ENCODE measurements at places on chromosomes 11 and 22.

- peaks cover 37% of the 10 kb centered on the region for H3K27me3 ChIP-seq
- no peak overlapping the region for H3K27ac ChIP-seq
- H3K4me1 ChIP-seq = peaks cover 2% of the 10 kb centered on the region
Measured at GRCh38 chr22:36550701-36551495, 21.9 kb upstream of the EIF3D start.

DNA sequence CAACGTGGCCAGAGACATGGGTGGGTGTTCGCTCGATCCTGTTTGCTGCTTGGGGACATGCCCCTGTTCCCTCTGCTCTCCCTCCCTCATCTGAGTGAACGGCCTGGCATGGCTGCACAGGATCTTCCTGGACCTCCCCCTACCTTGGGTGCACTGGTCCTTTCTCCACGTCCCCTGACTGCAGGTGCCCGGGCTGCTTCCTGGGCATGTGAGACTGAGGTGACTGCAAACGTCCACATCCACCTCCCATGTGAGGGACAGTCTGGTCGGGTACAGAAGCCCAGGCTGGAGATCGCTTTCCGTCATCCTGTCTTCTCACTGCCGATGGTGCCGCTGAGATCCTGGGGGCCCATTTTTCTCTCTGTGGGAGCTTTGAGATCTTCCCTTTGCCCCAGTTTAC lies 11.8 kb downstream of the SULT4A1 start:
- no peaks in the 10 kb centered on the region for H3K36me3 ChIP-seq
- H3K4me3 ChIP-seq = no peak overlapping the region
- peaks cover 32% of the 10 kb centered on the region for H3K27me3 ChIP-seq
- DNase-seq = no peak
- no peaks in the 10 kb centered on the region for H3K4me1 ChIP-seq
- no peak overlapping the region for H3K27ac ChIP-seq

GRCh38 chr11:65147352-65148075 lies 13.2 kb upstream of the SYVN1 start:
- H3K36me3 ChIP-seq = no peaks in the 10 kb centered on the region
- no peak overlapping the region for H3K4me3 ChIP-seq
- peaks cover 19% of the 10 kb centered on the region for H3K27me3 ChIP-seq
- H3K27ac ChIP-seq = no peak overlapping the region

DNA sequence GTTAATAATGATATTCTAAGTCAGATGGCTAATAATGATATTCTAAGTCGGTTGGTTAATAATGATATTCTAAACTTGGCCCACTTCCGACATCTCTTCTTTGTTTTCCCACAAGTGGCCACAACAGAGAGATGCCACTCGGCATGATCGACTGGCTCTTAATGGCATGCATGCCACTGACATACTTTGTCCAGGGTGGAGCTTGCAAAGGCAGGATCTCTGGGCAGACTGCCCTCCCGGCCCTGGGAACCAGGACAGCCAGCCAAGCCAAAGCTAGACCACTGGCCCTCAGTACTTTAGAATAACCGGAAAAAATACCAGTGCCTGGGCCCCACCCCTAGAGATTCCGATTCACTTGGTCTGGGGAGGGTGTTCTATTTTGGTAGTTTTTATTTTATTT lies 78.1 kb downstream of the KIAA1671 start:
- H3K27ac ChIP-seq = no peak overlapping the region
- no peak overlapping the region for H3K4me3 ChIP-seq
- H3K4me1 ChIP-seq = peaks cover 20% of the 10 kb centered on the region
- H3K36me3 ChIP-seq = peaks cover 3% of the 10 kb centered on the region

- H3K27ac ChIP-seq = no peak overlapping the region
- DNase-seq = no peak
- no peaks in the 10 kb centered on the region for H3K36me3 ChIP-seq
- no peak overlapping the region for H3K4me3 ChIP-seq
- H3K4me1 ChIP-seq = peaks cover 19% of the 10 kb centered on the region
- H3K27me3 ChIP-seq = no peaks in the 10 kb centered on the region
Measured at GRCh38 chr11:115437902-115438575, 66.2 kb downstream of the CADM1 start.

GRCh38 chr11:108754901-108755625 lies 90.2 kb downstream of the DDX10 start:
- no peak overlapping the region for H3K4me3 ChIP-seq
- DNase-seq = no peak
- peak overlapping the region; percentile 18 for H3K27ac ChIP-seq

DNA sequence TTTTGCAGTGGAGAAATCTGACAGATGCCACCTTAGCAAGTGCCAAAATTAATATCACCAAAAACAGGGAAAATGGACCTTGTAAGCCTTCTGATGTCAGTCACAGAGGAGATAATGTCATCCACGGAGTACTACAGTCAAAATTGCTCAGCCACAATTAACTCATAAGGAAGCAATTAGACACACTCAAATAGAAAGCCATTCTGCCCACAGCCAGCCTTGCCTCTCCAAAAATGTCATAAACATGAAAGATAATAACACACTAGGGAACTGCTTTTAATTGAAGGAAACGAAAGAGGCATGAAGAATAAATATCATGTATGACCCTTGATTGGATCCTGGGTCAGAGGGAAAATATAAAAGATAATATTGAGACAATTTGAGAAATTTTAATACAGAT lies 505.6 kb upstream of the API5 start:
- H3K4me3 ChIP-seq = no peak overlapping the region
- no peaks in the 10 kb centered on the region for H3K4me1 ChIP-seq
- no peak for DNase-seq
- no peaks in the 10 kb centered on the region for H3K36me3 ChIP-seq

- no peak overlapping the region for H3K27ac ChIP-seq
- DNase-seq = no peak
- H3K4me1 ChIP-seq = peaks cover 6% of the 10 kb centered on the region
Measured at GRCh38 chr11:20353829-20354434, 9.6 kb upstream of the HTATIP2 start.

DNA sequence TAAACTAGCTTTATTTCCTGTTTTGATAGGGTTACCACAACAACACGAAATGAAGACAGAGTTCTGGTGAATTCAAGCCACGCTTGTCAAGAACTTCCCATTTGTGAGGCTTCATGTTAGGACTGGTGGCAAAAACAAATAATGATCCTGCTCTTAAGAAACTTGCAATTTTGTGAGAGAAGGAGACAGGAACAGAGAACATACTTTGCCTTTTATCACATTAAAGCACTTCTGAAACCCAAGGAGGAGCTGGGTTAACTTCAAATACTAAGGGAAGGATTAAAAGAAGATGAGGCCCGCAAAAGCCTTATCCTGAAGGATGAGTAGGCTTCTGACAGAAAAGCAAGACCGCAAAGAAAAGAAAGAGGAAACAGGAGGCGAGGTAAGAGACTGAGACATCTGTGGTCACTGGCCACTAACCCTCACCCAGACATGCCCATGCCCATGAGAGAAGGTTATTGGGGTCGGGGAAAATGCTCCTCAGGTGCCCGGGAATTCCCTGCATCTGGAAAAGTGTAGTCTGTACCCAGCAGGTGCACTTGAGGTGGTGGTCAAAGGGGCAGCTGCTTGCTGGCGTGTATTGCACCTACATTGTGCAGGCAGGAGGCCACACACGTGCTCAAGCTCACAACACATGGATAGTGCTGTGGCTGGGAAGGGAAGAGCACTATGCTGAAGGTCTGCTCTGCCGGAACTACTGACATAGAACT lies 50.5 kb downstream of the MAPK1 start:
- DNase-seq = no peak
- H3K27ac ChIP-seq = peak overlapping the region; percentile 71
- H3K4me1 ChIP-seq = peaks cover 28% of the 10 kb centered on the region
- no peaks in the 10 kb centered on the region for H3K27me3 ChIP-seq
- peaks cover 2% of the 10 kb centered on the region for H3K36me3 ChIP-seq

GRCh38 chr11:112941104-112941503 lies 20.1 kb upstream of the NCAM1 start:
- no peak for DNase-seq
- H3K36me3 ChIP-seq = no peaks in the 10 kb centered on the region
- peaks cover 11% of the 10 kb centered on the region for H3K4me1 ChIP-seq

DNA sequence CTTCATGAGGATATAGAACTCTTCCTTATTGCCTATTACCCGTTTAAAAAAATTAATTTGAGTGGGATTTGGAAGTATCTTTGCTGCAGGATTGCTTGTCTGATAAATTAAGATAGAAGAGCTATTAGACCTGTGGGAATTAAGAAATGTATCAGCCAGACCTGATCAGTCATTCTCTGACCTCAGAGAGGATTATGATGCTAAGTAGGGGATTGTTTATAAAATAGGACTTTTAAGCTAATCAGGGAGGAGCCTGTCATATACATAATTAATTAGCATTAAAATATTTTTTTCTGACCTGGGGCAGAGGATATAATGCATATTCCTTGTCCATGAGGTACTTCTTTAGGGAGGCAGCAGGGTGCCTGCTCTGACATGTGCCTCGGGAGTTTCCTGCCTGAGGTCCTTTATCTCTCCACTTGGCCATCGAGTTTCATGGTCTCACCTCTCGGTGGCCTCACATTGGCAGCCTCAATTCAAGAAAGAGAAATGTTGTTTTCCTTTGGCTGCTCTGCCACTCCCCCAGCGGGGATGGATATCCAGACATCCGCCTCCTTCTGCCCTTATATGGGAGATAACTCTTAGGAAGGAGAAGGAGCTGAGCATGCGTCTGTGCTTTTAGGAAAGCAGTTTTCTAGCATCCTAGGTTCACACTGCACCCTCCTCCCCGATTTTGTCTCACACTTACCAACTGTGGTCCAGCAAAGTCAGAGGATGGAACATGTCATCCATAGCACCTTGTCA lies 41.1 kb downstream of the DIXDC1 start:
- H3K4me1 ChIP-seq = peaks cover 47% of the 10 kb centered on the region
- DNase-seq = no peak
- H3K27ac ChIP-seq = peak overlapping the region; percentile 71

GRCh38 chr11:119322360-119322739 lies 5.4 kb upstream of the MCAM start:
- H3K4me1 ChIP-seq = peaks cover 40% of the 10 kb centered on the region
- H3K36me3 ChIP-seq = no peaks in the 10 kb centered on the region

GRCh38 chr11:113952588-113952987 lies 22.3 kb upstream of the HTR3A start:
- H3K27ac ChIP-seq = no peak overlapping the region
- H3K27me3 ChIP-seq = peaks cover 50% of the 10 kb centered on the region
- DNase-seq = no peak
- no peaks in the 10 kb centered on the region for H3K36me3 ChIP-seq
- H3K4me3 ChIP-seq = no peak overlapping the region
- H3K4me1 ChIP-seq = no peaks in the 10 kb centered on the region

- H3K27me3 ChIP-seq = no peaks in the 10 kb centered on the region
- H3K4me3 ChIP-seq = no peak overlapping the region
- peaks cover 18% of the 10 kb centered on the region for H3K4me1 ChIP-seq
- no peak for DNase-seq
Measured at GRCh38 chr11:45988921-45989320, 66.5 kb downstream of the LARGE2 start.

GRCh38 chr11:115123641-115124040 lies 380.6 kb downstream of the CADM1 start:
- peaks cover 3% of the 10 kb centered on the region for H3K4me1 ChIP-seq
- peaks cover 4% of the 10 kb centered on the region for H3K27me3 ChIP-seq
- H3K4me3 ChIP-seq = no peak overlapping the region
- no peak overlapping the region for H3K27ac ChIP-seq
- H3K36me3 ChIP-seq = no peaks in the 10 kb centered on the region

- no peaks in the 10 kb centered on the region for H3K27me3 ChIP-seq
- no peak for DNase-seq
- H3K4me1 ChIP-seq = no peaks in the 10 kb centered on the region
- H3K27ac ChIP-seq = no peak overlapping the region
- H3K4me3 ChIP-seq = no peak overlapping the region
Measured at GRCh38 chr11:117395476-117395875, 67.8 kb downstream of the CEP164 start.

DNA sequence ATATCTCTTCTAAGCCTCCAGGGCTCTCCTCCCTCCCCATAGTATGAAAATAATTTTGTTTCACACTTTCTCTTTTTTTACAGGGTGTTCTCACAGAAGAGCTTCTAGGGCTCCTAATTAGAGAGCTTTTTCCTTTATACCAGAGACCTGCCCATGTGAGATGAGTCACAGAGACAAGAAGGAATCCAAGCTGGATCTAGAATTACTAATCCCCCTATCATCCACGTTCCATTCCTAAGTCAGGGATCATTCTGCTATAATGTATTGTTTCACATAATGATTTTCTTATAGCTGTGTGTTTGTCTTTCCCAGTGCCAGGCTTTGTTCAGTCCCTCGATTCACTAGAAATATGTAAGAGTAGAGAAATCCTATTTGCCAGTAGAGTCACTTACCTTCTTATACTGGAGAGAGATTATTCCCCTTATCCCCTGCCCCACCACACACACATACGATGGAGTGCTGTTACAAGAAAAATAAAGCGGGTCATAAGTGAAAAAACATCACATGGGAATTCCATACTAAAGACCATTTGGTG lies 778.3 kb upstream of the LRRC4C start:
- DNase-seq = no peak
- no peaks in the 10 kb centered on the region for H3K36me3 ChIP-seq
- H3K4me3 ChIP-seq = no peak overlapping the region

GRCh38 chr11:65102142-65103095 lies 6.4 kb downstream of the VPS51 start:
- H3K4me1 ChIP-seq = peaks cover 3% of the 10 kb centered on the region
- H3K4me3 ChIP-seq = no peak overlapping the region
- no peak for DNase-seq
- no peaks in the 10 kb centered on the region for H3K36me3 ChIP-seq

- peaks cover under 1% of the 10 kb centered on the region for H3K36me3 ChIP-seq
- peak overlapping the region; percentile 85 for H3K27ac ChIP-seq
- H3K4me3 ChIP-seq = peak overlapping the region; percentile 50
- no peaks in the 10 kb centered on the region for H3K27me3 ChIP-seq
Measured at GRCh38 chr11:64356498-64357411, 2.2 kb upstream of the RPS6KA4 start.
